ENCODE measurements at places on chromosomes 2 and 18. TPM values are rescaled to one million over a fixed set of nuclear protein-coding genes. Genes with fewer than 3 reads are reported as not detected.

The VIL1 gene
- total RNA-seq, result 0.65 TPM

The TXNDC2 gene
- total RNA-seq, result 0.21 TPM

The WNT6 gene
- 2.1 TPM for total RNA-seq

The NPHP1 gene
- 8.3 TPM for total RNA-seq

The DHRS9 gene
- total RNA-seq, result 0.52 TPM

DNA sequence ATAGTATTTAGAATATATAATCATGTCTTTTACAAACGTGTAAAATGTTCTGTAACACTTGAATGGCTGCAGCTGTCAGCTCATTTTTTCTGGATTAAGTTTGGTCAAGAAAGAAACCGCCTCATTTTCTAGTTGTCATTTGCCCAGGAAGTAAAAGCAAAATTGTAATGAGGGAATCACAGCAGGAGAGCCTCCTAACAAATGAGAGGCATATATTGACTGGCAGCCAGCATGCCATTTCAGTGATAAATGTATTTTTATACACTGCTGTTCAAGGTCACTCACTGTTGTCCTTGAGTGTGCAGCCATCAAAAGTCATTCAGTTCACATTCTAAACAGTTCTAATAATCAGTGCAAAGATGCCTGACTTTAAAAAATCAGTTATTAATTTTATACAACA is 144.3 kb upstream of the BOD1L2 start:
- H3K4me1 ChIP-seq, result peaks cover 12% of the 10 kb centered on the region
- DNase-seq, result no peak
- no peak overlapping the region for H3K27ac ChIP-seq
- no peak overlapping the region for H3K4me3 ChIP-seq
- no peaks in the 10 kb centered on the region for H3K36me3 ChIP-seq

- no peak overlapping the region for H3K4me3 ChIP-seq
- no peaks in the 10 kb centered on the region for H3K4me1 ChIP-seq
- H3K27ac ChIP-seq, result no peak overlapping the region
Observed at GRCh38 chr2:240392084-240392947, 43.1 kb upstream of the GPC1 start.

- H3K27ac ChIP-seq, result no peak overlapping the region
- no peaks in the 10 kb centered on the region for H3K36me3 ChIP-seq
- H3K27me3 ChIP-seq, result no peaks in the 10 kb centered on the region
- no peak overlapping the region for H3K4me3 ChIP-seq
- H3K4me1 ChIP-seq, result peaks cover 4% of the 10 kb centered on the region
Observed at GRCh38 chr18:56329536-56329935, 308.9 kb downstream of the TXNL1 start.

GRCh38 chr2:189426886-189427285 is 14.4 kb upstream of the WDR75 start:
- H3K27me3 ChIP-seq, result no peaks in the 10 kb centered on the region
- no peak for DNase-seq
- H3K4me1 ChIP-seq, result no peaks in the 10 kb centered on the region
- no peaks in the 10 kb centered on the region for H3K36me3 ChIP-seq

- DNase-seq, result no peak
- H3K27ac ChIP-seq, result no peak overlapping the region
- no peak overlapping the region for H3K4me3 ChIP-seq
- no peaks in the 10 kb centered on the region for H3K4me1 ChIP-seq
Observed at GRCh38 chr2:17517481-17518211, 594 bp downstream of the RAD51AP2 start.

GRCh38 chr2:179999000-179999399 is 8.1 kb downstream of the CWC22 start:
- H3K4me3 ChIP-seq, result no peak overlapping the region
- H3K36me3 ChIP-seq, result no peaks in the 10 kb centered on the region
- no peaks in the 10 kb centered on the region for H3K4me1 ChIP-seq
- H3K27me3 ChIP-seq, result no peaks in the 10 kb centered on the region
- DNase-seq, result no peak
- H3K27ac ChIP-seq, result no peak overlapping the region

DNA sequence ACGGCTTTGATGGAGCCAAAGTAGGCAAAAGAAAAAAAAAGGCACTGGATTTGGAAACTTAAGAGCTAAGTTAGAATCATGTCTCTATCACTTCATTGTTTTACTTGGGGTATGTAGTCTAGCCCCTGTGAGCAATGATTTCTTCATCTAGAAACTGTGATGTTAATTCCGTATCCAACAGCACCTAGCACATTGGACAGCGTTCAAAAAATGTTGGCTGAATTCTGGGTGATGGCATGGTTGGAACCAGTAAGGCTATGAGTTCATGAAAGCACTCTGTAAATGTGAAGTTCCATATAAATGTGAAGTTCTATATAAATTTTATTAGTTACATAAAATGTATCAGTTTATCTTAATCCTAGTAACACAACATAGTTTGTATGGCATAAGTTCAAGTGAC is 308.5 kb upstream of the HNMT start:
- H3K27me3 ChIP-seq, result no peaks in the 10 kb centered on the region
- H3K36me3 ChIP-seq, result peaks cover 2% of the 10 kb centered on the region
- H3K4me1 ChIP-seq, result no peaks in the 10 kb centered on the region
- no peak overlapping the region for H3K27ac ChIP-seq
- no peak overlapping the region for H3K4me3 ChIP-seq
- DNase-seq, result no peak

DNA sequence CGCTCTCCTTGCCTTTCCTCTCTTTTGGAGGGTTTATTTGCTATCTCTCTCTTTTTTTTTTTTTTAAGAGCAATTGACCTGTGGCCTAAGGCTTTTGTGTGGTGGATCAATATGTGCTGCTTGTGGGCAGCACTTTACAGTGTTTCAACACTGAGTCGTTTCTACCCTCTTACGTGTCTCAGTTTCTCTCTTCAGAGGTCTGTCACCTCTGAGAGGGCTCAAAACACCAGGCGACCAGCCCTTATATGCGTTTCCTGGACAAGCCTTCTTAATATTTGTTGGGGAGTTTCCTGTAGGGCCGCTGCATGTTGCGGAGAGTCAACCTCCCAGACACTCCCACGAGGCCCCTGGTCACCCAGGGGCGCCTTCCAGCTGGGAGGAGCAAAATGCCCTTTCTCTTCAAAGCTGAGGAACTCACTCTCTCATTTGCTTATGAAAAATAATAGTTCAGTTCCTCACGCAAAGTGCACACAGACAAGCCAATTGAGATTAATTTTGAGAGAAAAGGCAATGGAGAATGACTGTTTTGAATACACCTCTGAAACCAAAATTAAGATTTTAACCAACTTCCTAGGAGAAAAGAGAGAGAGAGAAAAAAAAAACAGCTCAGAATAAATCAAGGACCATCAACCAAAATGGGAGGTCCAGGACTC is 96.3 kb upstream of the B3GNT2 start:
- DNase-seq, result no peak
- no peaks in the 10 kb centered on the region for H3K36me3 ChIP-seq
- no peaks in the 10 kb centered on the region for H3K27me3 ChIP-seq
- no peak overlapping the region for H3K27ac ChIP-seq

DNA sequence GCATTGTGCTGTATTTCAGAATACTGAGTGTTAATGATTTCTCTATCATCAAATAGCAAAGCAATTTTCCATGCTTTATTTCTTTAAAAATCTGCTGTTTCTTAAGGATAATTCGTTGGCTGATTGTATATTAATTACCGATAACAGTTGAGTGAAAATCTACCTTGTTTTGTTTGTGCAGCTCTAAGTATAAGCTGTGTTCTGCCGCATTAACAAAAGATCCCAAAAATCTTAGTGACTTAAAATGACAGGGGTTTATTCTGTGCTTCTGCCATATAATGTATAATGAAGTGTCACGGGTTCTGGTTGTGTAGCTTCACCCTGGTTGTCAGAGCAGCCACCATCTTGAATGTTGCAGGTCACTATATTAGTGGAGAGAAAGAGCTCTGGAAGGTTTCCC is 196.1 kb downstream of the ACTR3 start:
- DNase-seq, result no peak
- no peak overlapping the region for H3K27ac ChIP-seq
- H3K36me3 ChIP-seq, result no peaks in the 10 kb centered on the region
- H3K4me3 ChIP-seq, result no peak overlapping the region
- no peaks in the 10 kb centered on the region for H3K27me3 ChIP-seq

All from aorta (tissue), 5 donors.